ENCODE measurements at places on chromosomes 11 and 22.

DNA sequence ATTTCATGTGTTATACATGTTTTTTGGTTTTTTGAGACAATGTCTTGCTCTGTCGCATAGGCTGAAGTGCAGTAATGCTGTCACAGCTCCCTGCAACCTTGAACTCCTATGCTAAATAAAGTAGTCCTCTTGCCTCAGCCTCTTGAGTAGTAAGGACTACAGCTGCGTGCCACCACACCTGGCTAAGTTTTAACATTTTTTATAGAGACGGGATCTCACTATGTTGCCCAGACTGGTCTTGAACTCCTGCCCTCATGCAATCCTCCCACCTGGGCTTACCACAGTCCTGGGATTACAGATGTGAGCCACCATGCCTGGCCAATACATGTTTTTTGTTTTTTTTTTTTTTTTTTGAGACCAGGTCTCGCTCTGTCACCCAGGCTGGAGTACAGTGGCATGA lies 33.9 kb downstream of the SWAP70 start:
- no peak for DNase-seq

DNA sequence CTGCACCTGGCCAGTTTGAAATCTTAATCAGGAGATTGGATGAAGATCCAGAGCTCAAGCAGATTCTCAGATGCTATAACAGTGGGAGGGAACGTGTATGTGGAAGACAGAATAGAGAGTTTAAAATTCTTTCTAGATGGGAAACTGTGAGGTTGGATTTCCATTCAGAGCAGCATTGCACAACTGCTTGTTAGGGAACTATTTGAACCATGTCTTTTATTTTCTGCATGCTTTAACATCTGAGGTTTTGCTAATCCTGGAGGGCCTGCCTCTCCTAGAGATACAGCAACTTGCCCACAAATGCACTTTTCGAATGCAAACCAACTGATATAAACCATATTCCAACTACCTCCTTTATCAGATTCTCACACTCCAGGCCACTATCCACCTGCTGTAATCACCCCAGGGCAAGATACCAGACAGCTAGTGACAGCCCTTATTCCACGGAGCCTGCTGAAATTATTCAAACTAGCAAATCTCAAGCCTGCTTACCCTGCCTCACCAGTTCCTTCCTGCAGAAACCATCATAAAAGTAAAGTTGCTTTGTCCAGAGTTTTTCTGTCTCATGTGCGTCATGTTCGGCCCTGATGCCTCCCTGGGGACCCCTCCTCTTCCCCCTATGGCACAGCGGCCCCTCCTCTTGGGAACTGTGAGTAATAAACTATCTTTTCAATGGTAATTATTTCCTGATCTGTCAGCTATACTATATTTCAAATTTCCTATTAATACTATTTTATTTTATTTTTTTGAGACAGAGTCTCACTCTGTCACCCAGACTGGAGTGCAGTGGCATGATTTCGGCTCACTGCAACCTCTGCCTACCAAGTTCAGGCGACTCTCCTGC lies 18.4 kb upstream of the SEC14L4 start:
- DNase-seq: no peak

GRCh38 chr11:94727819-94728218 lies 40.3 kb upstream of the AMOTL1 start:
- no peak for DNase-seq

DNA sequence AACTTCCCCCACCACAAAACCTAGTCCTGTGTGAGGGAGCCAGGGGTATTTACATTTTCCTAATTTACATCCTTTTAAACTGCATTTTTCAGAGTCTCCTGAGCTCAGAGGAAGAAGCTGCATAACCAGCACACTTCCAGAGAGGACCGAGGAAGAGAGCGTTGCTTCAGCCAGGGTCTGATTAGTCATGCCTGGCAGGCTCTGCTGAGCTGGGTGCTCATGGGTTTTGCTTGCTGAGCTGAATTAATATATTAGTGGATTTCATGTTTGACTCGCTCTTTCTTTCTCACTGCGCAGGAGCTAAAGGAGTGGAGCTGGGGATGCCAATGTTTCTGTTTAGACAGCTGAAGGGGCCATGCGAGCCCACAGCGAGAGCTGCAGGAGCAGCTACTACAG lies 539.3 kb upstream of the B3GAT1 start:
- no peak for DNase-seq

GRCh38 chr11:82038154-82038553 lies 695.5 kb downstream of the FAM181B start:
- no peak for DNase-seq

- peak; percentile 30 for DNase-seq
Observed at GRCh38 chr22:29071261-29072045, 1.4 kb upstream of the KREMEN1 start.

- no peak for DNase-seq
Observed at GRCh38 chr11:6203327-6203726, 2.0 kb upstream of the C11orf42 start.

DNA sequence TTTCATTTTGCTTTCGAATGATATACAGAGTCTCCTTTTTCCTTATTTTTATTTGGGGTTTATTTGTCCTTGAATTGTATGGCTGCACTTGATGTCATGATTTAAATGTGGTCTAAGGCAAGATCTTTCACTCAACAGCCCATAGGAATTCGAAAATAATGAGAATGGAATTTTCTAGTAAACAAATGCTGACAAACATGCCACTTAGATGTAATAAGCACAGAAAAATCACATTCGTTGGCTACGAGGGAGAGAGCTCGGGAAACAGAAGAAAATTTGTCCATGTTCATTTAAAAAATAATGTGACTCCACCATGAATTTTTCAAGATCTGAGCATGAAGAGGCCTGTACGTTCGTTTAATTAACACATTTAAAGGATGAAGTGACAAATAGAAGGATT lies 73.0 kb downstream of the BLID start:
- DNase-seq: no peak

GRCh38 chr11:117510646-117511045 lies 183.0 kb downstream of the CEP164 start:
- DNase-seq: no peak

DNA sequence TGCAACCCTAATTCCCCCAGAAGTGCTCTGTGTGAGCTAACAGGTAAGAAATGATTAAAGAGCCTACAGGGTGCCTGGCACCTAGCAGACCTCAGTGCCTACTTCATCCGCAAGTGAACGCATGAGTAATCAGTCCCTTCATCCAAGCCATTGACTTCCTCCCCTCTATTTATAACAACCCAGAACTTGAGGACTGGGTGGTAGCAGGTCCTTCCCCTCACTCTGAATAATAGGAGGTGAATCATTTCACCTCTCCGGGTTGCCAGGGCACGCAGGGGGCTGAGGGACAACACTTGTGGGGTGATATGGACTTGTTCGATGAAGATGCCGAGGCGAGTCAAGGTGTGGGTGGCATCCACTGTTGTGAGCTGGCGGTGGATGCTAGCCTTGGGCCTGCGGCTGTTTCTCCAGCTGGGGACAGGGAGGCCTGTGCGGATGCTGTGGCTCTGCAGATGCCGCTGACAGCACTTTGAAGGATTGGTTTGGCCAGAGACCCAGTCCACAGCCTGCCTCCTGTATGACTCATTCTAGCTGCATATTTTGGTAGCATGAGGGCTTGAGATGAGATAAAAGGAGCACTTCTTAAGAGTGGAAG lies 11.7 kb upstream of the SORL1-AS1 start:
- no peak for DNase-seq

DNA sequence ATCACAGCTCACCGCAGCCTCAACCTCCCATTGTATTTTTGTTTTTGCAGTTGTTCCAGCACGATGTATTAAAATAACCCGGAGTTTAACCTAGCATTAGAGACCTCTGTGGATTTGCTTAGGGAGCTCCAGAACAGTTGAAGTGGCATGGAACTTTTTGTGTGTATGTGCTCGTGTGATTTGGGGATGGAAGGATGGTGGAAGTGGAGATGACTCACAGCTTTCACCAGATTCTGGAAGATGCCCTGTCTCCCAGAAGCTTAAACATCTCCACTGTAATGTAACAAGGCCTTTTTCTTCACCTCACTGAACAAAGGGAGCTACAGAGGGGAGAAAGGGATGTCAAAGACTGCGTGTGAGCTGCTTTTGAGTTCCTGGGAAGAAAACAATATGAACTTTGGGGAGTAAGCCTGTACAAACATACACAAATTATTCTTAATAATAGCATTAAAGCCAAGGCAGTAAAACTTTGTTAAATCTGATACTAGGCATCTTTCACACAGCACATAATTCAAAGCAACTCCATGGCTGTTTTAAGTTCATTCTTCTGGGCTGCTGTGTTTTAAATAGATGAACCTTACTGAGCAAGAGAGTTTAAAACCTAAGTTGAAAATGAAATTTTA lies 226.4 kb downstream of the ADAMTS15 start:
- no peak for DNase-seq

DNA sequence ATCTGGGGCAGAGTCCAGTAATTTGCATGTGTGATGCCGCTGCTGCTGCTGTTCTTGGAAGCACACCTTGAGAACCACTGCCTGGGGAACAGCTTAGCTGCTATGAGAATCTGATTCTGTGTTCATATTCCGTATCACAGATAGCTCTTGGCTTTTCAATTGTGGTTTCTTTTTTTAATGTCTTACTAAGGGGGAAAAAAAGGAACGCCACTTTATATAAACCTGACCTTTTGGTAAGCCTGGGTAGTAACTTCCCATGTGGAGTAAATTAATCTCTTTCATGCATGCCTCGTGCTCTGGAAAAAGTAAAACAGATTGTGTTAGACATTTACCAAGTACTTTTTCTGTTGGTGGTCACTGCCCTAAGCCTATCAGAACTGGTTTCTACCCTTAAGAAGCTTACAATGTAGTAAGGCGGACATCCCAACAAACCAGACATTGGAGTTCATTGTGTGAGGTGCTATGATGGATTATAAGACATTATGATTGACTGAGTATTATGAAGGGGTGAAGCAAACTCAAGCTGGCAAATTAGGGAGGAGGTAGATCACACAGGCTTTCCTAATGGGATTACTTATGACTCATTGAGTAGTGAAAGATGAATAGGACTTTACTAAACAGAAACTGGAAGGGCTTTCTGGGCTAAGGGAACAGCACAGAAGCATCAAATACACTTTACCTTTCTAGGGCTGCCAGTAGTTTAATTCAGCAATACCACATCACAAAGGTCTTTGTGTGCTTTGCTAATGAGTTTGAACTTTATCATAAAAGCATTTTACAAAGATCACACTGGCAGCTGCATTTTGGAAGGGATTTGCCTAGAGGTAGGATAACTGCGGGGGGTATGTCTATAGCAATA lies 64.7 kb downstream of the MAML2 start:
- DNase-seq: no peak

DNA sequence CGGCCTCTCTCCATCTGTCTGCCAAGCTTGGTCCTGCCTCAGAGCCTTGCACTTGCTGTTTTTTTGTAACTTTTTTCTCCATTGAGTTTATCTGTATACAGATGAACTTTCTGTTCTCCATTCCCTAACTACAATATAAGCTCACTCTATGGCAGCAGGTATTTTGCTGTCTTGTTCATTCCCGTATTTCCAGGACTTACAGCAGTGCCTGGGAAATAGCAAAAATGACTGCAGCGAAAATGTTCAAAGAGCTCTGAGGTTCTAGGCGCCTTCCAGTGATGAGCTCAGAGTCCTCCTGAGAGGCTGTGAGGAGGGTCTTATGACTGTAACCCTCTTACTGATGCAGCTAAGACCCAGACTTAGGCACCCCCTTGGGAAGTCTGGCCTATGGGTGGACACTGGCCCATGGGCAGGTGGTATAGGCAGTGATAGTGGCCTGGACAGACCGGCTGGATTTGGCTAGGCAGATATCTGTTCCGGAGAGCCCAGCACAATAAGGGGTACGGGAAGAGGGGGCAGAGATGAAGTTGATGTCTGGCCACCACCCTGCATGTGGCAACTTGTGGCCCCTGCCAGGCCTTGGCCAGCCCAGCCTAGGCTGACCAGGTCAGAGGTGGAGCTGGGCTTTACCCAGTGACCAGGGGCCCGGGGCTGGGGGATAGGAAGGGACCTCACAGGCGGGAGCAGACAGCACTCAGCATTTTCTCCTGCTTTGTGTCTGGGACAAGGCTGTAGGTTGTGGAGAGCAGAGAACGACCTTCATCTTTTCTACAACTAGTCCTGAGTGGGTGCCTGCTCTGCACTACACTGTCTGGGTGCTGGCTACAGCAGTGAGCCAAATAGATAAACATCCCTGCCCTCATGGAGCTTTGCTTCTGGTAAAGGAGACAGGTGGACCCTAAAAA lies 4.6 kb downstream of the ATF4 start:
- DNase-seq: no peak

- no peak for DNase-seq
Observed at GRCh38 chr11:847876-848275, 5.2 kb downstream of the TSPAN4 start.

- DNase-seq: no peak
Observed at GRCh38 chr11:39165021-39165420, 2294.4 kb downstream of the LRRC4C start.

DNA sequence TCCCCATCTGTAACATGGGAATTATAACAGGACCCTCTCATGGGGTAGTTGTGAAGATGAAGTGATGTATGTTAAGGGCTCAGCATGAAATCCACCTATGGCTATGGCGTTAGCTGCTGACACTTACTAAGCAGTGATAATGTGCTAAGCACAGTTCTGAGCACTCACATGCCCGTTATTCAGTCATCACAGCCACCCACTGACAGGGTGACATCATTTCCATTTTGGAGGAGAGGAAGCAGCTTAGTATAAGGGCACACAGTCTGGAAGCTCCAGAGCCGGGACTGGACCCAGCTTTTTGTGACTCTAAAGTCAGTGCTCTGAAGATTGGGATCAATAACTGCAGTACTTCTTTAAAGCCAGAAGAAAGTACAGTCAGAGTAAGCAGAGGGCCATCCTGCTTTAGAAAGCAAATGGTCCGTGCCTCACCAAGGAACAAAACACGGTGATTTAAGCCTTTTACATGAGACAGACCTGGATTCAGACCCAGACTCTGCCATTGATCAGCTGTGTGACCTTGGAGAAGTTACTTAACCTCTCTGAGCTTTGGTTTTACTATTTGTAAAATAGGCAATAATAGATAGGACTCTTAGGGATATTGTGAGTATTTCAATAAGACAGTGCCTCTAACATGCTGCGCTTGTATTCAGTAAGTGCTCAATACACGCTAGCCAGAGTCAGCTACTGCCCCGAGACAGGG lies 61.5 kb downstream of the SGSM1 start:
- no peak for DNase-seq

DNA sequence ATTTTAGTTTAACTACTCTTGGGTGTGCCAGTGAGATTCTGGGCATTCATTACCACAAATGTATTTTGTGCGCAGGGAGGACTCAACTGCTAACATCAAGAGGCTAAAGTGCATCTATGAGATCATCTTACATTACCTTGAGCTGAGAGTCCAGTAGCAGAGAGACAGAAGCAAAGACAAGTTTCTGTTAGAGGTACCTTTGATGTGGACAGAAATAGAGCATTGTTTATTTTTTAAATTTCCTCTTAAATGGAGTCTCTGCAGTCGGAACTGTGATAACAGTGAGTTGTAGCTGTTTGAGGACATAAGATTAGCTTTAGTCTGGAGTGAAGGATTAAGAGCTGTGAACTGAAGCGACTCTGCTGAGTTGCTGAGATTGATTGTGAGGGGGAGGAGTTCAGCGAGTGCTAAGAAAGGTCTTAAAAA lies 297.0 kb downstream of the CADM1 start:
- no peak for DNase-seq

DNA sequence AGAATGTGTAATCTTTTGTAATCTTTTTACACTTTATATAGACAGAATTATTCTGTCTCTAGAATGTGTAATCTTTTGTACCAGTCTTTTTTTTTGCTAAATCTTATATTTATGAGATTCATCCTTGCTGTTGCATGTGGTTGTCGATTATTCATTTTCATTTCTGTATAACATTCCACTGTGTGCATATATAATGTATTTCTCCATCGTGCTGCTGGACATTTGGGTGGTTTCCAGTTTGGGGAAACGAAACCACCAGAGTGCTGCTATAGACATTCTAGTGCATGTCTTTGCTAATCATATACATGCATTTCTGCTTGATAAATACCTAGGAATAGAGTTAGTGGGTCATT lies 146.5 kb downstream of the GRIK4 start:
- DNase-seq: peak; percentile 11
